Lower lobe of right lung (tissue), 2 donors: ENCODE measurements at places on chromosomes 5 and 9.

DNA sequence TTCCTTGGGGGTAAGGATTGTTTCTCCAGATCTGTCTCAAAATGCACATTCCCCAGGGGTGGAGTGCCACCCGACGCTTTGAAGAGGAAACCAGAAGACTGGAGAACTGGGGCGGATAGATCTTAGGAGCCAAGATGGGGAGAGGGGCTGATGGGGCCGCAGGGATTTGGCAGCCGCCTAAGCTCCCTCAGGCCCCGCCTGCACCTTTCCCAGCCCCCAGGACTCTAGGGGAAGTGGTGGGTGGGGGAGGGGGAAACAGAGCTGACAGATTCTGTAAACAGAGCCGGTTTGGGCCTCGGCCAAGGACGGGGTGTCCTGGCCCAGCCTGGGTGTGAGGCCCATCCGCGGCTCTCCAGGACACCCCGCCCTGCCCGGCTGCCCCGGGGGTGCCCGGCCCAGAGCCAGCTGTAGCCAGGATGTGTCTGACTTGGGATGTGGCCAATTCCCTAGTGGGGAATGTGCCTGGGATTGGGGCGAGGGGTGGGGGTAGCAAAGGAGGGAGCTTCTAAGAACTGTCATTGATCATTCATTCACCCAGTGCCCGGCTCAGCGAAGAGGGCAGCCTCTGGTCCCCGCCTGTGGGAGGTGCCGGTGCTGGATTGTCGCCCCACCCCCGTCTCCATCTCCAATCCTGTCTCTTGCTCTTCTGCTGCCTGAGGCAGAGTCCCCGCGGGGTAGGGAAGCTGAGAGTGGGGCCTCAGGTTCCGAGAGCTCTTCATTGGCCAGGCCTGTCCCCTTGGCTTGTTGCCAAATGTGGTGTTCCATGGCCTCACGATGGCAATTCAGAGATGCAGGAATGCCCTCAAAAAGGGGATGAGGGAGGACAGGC lies 54.8 kb upstream of the CDKN2AIPNL start:
- H3K4me1 ChIP-seq = peaks cover 38% of the 10 kb centered on the region
- H3K27ac ChIP-seq = peak overlapping the region; percentile 96
- H3K36me3 ChIP-seq = no peaks in the 10 kb centered on the region

DNA sequence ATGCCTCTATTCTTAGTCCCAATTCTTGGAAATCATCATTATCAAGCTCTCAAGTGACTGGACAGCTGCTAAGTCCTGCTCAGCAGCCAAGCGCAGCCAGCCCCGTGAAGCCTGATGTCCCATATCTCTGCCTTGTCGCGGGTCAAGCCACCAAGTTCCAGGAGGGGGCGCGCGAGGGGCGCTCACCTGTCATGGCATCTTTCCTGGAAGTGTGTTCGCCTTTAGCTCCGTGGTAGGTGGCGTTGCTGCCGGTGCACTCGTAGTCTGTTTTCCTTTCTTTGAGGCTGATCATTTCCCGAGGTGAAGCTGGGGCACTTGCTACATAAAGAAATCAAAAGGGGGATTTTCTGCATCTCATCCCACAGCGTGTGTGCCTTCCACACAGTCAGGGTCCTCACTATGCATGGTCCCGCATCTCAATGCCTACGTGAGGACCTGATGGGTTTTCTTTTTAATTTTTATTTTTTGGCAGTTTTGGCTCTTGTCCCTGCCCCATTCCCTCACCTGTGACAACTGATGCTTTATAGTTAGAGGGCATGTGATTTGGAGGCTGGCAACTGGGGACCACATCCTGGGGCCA lies 227.0 kb upstream of the DAP start:
- peaks cover 17% of the 10 kb centered on the region for H3K27me3 ChIP-seq
- no peak overlapping the region for H3K27ac ChIP-seq
- peak; percentile 75 for DNase-seq
- no peaks in the 10 kb centered on the region for H3K36me3 ChIP-seq

- H3K27ac ChIP-seq = no peak overlapping the region
- no peak overlapping the region for H3K4me3 ChIP-seq
- H3K36me3 ChIP-seq = no peaks in the 10 kb centered on the region
- peaks cover 33% of the 10 kb centered on the region for H3K4me1 ChIP-seq
- no peaks in the 10 kb centered on the region for H3K27me3 ChIP-seq
These were observed 18.8 kb downstream of the SH3PXD2B start for GRCh38 chr5:172435362-172436077.

- no peaks in the 10 kb centered on the region for H3K36me3 ChIP-seq
- no peak for DNase-seq
- H3K27ac ChIP-seq = no peak overlapping the region
- no peaks in the 10 kb centered on the region for H3K4me1 ChIP-seq
- H3K4me3 ChIP-seq = no peak overlapping the region
These were observed 35.9 kb downstream of the SAXO1 start for GRCh38 chr9:18997151-18997550.

DNA sequence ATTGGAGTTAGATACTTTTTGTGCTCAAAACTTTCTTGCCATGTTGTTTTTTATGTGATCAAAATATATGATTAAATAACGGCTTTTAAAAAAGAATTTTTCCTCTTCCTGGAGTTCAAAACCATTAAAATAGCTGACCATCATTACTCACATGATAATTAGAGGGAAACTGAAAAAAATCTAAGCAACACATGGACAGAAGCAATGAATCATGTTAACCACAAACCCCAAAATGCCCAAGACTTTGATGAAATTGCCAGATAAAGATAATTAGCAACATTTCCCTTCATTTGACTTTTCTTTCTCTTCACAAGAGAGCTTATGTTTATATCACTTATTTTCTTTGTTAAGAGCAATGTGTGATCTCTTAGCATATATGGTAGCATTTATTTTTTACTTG lies 1294.2 kb downstream of the EFNA5 start:
- H3K27me3 ChIP-seq = no peaks in the 10 kb centered on the region
- H3K36me3 ChIP-seq = no peaks in the 10 kb centered on the region
- no peak overlapping the region for H3K27ac ChIP-seq
- H3K4me1 ChIP-seq = no peaks in the 10 kb centered on the region
- H3K4me3 ChIP-seq = no peak overlapping the region

DNA sequence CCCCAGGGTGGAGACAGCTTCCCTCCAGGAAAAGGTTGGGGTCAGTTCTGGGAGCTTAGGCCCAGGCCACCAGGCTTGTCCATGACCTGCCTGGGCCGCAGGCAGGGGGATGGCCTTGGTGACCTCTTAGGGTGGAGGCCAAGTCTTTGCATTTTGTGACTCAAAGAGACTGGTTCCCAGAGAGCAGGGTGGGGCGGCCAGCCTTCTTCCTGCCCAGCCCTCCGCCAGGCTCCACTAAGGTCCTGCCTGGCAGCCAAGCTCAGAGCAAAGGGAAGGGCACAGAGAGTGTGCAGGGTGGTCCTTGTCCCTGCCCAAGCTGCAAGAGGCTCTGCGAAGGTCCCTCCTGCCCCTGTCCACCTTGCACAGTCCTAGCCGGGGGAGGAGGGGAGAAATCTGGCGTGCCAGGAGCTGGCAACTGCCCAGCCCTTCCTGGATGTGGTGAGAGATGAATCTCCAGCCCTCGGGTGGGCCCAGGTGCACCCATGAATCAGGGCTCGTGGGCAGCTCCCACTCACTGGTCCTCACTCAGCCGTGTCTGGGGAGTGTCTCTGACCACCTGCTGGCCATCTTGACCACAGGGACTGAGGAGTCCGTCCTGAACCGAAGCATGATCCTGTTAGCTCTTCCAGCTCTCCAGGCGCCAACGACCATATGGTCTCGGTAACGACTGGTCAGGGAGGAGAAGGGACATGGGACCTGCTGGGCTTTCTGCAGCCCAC lies 2.3 kb upstream of the PTGDS start:
- peak overlapping the region; percentile 28 for H3K4me3 ChIP-seq
- H3K27me3 ChIP-seq = no peaks in the 10 kb centered on the region
- H3K4me1 ChIP-seq = peaks cover 43% of the 10 kb centered on the region
- H3K27ac ChIP-seq = peak overlapping the region; percentile 66
- H3K36me3 ChIP-seq = no peaks in the 10 kb centered on the region
- DNase-seq = no peak

GRCh38 chr9:1051210-1051583 lies 1.0 kb downstream of the DMRT2 start:
- H3K4me1 ChIP-seq = peaks cover 51% of the 10 kb centered on the region
- no peak overlapping the region for H3K27ac ChIP-seq
- DNase-seq = no peak
- peaks cover 100% of the 10 kb centered on the region for H3K27me3 ChIP-seq

DNA sequence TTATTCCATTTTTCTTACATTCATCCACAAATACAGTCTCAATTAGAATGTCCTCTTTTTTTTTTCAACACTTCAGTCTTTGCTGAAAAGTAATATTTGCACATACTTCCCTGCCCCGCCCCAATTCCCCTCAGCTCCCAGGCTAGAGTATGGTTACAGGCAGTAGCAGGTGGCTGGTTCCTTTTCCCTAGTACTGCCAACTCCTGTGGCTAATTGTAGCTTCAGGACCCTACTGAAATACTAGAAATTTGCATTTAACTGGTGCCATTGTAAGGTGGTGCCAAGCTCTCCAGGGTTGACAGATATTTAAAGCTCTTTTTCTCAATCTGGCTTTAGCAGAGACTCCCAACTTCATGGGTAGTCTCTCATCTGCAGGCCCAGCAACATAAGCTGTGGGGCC lies 80.3 kb downstream of the FAM81B start:
- H3K4me1 ChIP-seq = peaks cover 6% of the 10 kb centered on the region
- peaks cover 49% of the 10 kb centered on the region for H3K36me3 ChIP-seq
- DNase-seq = peak; percentile 53
- H3K27ac ChIP-seq = no peak overlapping the region
- H3K27me3 ChIP-seq = no peaks in the 10 kb centered on the region

GRCh38 chr5:97670447-97670846 lies 487.4 kb upstream of the RIOK2 start:
- no peak for DNase-seq
- H3K36me3 ChIP-seq = no peaks in the 10 kb centered on the region
- H3K4me1 ChIP-seq = no peaks in the 10 kb centered on the region
- H3K27ac ChIP-seq = no peak overlapping the region

- H3K27ac ChIP-seq = no peak overlapping the region
- H3K4me1 ChIP-seq = peaks cover 11% of the 10 kb centered on the region
- no peaks in the 10 kb centered on the region for H3K36me3 ChIP-seq
- H3K27me3 ChIP-seq = no peaks in the 10 kb centered on the region
These were observed 12.9 kb downstream of the YTHDC2 start for GRCh38 chr5:113526421-113526820.

- peaks cover 11% of the 10 kb centered on the region for H3K36me3 ChIP-seq
- no peak overlapping the region for H3K4me3 ChIP-seq
- H3K27ac ChIP-seq = no peak overlapping the region
- no peaks in the 10 kb centered on the region for H3K27me3 ChIP-seq
These were observed 17.2 kb downstream of the SPTLC1 start for GRCh38 chr9:92097997-92098482.

DNA sequence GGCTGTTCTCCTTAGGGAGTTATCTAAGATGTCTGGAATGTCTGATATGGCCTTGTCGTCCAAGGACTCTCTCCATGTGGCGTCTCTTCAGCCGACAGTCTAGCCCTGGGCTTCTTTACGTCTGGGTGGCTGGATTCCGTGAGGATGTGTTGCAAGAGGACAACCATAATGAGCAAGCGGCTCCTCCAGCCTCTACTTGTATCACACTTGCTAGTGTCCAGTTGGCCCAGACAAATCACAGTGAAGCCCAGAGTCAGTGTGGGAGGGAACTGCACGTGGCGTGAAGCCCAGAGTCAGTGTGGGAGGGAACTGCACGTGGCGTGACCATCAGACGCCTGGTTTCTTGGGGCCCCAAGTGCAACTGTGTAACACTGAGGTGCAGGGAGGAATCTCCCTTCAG lies 61.1 kb downstream of the COL23A1 start:
- DNase-seq = no peak
- H3K27ac ChIP-seq = no peak overlapping the region
- no peaks in the 10 kb centered on the region for H3K27me3 ChIP-seq
- H3K4me1 ChIP-seq = no peaks in the 10 kb centered on the region

DNA sequence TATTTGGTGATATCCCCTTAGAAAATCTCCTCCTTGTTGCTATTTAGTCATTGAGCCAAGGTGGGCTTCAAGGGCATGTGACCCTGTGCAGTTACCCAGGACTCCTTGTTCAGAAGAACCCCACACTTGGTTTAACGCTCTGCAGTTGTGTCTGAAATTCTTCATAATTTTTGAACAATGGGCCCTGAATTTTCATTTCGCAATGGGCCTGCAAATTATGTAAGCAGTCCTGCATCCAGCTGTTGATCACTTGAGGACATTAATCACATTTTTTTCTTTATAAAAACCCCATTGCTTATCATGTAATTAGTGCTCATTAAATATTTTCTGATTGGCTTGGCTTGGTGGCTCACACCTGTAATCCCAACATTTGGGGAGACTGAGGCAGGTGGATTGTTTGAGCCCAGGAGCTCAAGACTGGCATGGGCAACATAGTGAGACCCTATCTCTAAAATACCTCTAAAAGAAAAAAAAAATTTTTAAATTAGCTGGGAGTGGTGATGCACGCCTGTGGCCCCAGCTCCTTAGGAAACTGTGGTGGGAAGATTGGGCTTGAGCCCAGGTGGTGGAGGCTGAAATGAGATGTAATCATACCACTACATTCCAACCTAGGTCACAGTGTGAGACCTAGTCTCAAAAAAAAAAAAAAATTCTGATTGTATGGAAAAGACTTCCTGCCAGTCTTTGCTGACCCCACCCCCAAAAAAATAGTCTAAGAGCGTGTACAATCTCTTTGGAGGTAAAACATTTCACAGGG lies 194.2 kb upstream of the HAPLN1 start:
- no peak for DNase-seq
- H3K4me1 ChIP-seq = no peaks in the 10 kb centered on the region
- no peak overlapping the region for H3K4me3 ChIP-seq
- no peaks in the 10 kb centered on the region for H3K27me3 ChIP-seq
- no peaks in the 10 kb centered on the region for H3K36me3 ChIP-seq

DNA sequence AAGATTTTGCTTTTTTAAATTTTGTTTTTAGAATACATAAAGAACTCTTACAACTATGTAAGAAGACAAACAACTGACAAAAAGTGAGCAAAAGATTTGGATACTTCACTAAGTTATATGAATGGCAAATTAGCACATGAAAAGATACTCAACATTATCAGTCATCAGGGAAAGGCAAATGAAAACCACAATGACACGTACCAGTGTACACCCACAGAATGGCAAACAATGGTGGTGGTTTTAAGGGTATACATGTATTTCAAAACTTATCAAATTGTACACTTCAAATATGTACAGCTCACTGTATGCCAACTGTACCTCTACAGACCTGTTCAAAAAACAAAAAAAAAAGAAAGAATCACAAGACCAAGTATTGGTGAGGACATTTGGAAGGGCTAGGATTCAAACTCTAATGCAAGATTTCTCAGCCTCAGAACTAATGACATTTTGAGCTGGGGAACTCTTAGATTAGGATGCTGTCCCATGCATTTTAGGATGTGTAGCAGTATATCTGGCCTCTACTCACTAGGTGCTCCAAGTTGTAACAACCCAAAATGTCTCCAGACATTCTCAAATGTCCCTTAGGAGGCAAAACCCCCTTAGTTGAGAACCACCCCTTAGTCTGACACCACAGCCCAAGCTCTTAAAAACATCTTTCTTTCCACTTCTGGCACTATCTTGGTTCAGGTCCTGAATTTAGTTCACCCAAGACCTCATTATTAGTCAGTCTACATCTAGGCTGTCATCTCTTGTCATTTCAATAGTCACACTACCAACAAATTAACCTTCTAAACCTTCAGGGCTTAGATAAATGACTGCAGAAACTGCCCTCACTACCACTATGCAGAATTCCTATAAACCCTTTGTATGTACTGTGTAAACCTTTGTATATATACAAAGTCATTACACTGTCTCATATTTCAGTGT lies 9.7 kb downstream of the SCAI start:
- H3K4me3 ChIP-seq = no peak overlapping the region
- no peak for DNase-seq
- H3K4me1 ChIP-seq = no peaks in the 10 kb centered on the region
- H3K36me3 ChIP-seq = no peaks in the 10 kb centered on the region
- H3K27ac ChIP-seq = no peak overlapping the region

- H3K36me3 ChIP-seq = no peaks in the 10 kb centered on the region
These were observed 133.1 kb upstream of the TBCA start for GRCh38 chr5:77909237-77909636.

GRCh38 chr5:142842994-142843905 lies 73.1 kb downstream of the ARHGAP26 start:
- H3K27ac ChIP-seq = no peak overlapping the region
- no peaks in the 10 kb centered on the region for H3K27me3 ChIP-seq
- peaks cover 49% of the 10 kb centered on the region for H3K4me1 ChIP-seq
- no peaks in the 10 kb centered on the region for H3K36me3 ChIP-seq
